Calu3 (cell line): ENCODE measurements at places on chromosomes 5 and 9. TPM values are rescaled to one million over a fixed set of nuclear protein-coding genes. Genes with fewer than 3 reads are reported as not detected.

Gene ENTREP1
- total RNA-seq = 1.8 and 3.1 TPM in 2 replicates

Gene GABRG2
- 1.4 TPM in 1 of 2 replicates, not detected in the other for total RNA-seq

Gene LRRC19
- 0.21 and 1.1 TPM in 2 replicates for total RNA-seq

Gene SPINK7
- not detected in 2 replicates for total RNA-seq

Gene LOX
- 3.6 and 8.7 TPM in 2 replicates for total RNA-seq

Gene PAEP
- total RNA-seq = 0.45 TPM in 1 of 2 replicates, not detected in the other

GRCh38 chr5:91048073-91048472 lies 335.0 kb downstream of the ARRDC3 start:
- no peak overlapping the region for H3K27ac ChIP-seq
- no peaks in the 10 kb centered on the region for H3K27me3 ChIP-seq
- H3K36me3 ChIP-seq = no peaks in the 10 kb centered on the region
- no peak for DNase-seq
- no peak overlapping the region for H3K4me3 ChIP-seq

DNA sequence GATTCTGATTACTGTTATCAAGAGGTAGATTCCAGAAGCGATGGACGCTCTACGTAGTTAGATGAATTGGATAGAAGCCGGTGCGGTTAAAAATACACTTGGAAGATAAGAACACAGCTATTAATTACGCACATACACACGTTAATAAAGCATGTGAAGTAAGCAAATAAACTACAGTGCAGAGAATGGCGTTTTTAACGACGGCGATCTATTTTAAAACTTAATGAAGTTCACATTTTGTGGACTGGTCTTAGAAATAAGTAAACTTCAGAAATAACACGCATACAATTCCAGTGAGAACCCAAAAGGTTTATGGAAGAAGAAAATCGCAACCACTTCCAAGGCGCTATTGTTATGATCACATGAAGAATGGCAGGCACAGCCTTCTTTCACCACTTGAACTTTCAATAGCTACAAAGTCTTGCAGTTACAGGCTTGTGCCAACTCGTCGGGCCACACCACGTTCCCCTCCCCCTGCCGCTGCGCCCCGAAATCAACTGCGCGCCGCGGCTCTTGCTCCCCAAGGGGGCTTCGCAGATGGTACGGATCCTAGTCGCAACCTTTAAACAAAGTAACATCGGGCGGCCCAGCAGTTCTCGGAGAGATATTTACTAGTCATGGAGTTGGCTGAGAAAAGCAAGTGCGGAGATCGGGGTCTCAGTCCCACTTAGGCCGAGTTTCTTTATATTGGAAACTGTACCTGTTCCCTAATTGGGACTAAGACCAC lies 866 bp upstream of the SEMA6A start:
- H3K27me3 ChIP-seq = no peaks in the 10 kb centered on the region
- peak overlapping the region; percentile 96 for H3K4me3 ChIP-seq
- H3K27ac ChIP-seq = peak overlapping the region; percentile 81
- H3K4me1 ChIP-seq = peaks cover 24% of the 10 kb centered on the region
- H3K36me3 ChIP-seq = peaks cover 54% of the 10 kb centered on the region

DNA sequence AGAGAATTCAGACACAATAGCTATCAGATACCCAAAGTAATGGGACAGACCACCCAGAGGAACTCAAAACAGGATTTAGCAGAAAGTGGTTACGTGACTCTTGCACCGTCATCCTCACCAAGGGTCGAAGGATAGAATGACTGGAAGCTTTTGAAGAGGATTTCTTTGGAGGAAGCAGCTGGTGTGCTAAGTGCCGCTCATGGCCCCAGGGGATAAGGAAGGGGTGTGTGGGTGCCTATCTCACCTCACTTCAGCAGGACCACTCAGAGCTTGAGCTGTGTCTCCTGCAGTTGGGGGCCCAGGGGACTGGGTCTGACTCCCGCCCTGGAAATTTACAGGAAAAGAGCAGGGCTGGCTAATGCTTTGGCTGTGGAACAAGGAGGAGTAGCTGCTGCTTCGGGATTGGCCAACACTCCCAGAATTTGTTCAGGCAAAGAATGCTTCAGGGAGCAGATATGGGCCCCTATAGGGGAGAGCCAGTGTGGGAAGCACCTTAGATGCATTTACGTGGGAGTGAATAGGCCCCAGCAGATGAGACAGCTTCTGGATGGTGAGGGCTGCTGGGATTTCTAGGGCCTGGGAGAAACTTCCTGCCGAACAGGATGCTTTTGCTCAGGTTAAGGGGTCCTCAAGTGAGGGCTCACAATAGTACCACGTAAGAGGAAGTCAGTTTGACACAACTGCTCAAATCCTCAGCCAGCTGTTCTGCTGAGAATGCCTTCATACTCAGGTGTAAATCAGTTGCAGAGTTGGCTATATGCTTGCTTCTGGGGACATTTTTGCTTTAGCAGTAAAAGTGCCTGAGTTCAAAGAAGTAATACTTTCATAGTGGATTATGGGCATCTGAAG lies 29.1 kb upstream of the TOMM5 start:
- H3K4me1 ChIP-seq = no peaks in the 10 kb centered on the region
- H3K27me3 ChIP-seq = peaks cover 13% of the 10 kb centered on the region
- no peak for DNase-seq

DNA sequence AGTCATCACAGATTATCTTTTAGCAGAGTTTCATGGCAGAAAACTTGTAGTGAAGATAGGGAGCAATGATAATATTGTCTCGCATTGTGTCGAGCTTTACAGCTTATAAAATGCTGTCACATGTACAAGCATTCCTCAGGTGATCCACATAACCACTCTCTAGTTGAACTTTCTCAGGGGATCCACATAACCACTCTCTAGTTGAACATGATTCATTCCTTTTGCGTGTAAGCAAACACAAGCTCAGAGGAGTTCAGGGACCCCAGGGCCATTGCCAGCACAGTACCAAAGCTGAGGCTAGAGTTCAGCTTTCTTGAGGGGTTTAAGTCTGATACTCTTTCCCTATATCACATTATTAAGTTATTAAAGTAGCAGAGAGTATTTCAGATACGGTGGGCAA lies 86.7 kb downstream of the CDH6 start:
- H3K4me1 ChIP-seq = no peaks in the 10 kb centered on the region
- no peak overlapping the region for H3K27ac ChIP-seq
- H3K27me3 ChIP-seq = no peaks in the 10 kb centered on the region
- DNase-seq = no peak

GRCh38 chr5:3310541-3311261 lies 284.9 kb upstream of the IRX1 start:
- peak overlapping the region; percentile 78 for H3K27ac ChIP-seq
- DNase-seq = peak; percentile 76
- H3K4me1 ChIP-seq = no peaks in the 10 kb centered on the region

DNA sequence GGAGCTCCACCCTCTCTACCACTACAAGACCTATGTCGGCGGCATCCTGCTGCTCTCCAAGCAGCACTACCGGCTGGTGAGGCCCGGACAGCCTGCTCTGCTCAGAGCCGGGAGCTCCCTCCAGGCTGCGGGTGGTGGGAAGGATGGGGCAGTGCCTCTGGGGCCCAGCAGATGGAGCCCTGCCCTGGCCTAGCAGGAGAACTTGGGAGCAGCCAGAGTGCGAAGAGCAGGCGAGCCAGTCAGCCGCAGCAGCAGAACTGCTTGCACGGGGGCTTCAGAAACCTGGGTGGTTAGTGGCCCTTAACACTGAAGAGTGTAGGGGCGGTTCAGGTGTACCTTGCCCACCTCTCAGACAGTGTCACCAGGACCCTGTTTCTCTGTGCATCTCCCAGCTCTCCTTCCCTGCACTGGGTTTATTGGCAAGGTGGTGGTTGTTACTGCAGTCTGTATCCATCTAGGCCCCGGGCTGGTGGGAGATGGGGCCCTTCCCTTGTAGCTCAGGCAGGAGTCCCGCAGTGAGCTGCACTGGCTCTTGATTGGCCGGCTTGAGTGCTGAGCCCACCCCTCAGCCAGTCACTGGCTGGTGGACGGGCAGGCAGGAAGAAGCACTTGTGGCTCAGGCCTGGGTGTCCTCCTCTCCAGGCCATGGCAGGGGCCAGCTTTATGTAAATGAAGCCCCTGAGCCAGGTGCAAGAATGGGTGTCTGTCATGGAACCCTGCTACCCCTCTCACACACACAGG lies 7.7 kb downstream of the B4GALT7 start:
- H3K36me3 ChIP-seq = peaks cover 44% of the 10 kb centered on the region
- H3K4me3 ChIP-seq = no peak overlapping the region
- H3K4me1 ChIP-seq = peaks cover 11% of the 10 kb centered on the region
- peak; percentile 90 for DNase-seq
- H3K27ac ChIP-seq = no peak overlapping the region
- H3K27me3 ChIP-seq = no peaks in the 10 kb centered on the region

GRCh38 chr9:37543468-37543867 lies 32.7 kb downstream of the FBXO10 start:
- no peak overlapping the region for H3K27ac ChIP-seq
- no peaks in the 10 kb centered on the region for H3K36me3 ChIP-seq
- H3K27me3 ChIP-seq = no peaks in the 10 kb centered on the region
- no peaks in the 10 kb centered on the region for H3K4me1 ChIP-seq

GRCh38 chr5:55896663-55897062 lies 45.5 kb downstream of the IL31RA start:
- no peaks in the 10 kb centered on the region for H3K36me3 ChIP-seq
- H3K4me3 ChIP-seq = no peak overlapping the region
- no peak for DNase-seq
- H3K27me3 ChIP-seq = no peaks in the 10 kb centered on the region
- no peak overlapping the region for H3K27ac ChIP-seq
- no peaks in the 10 kb centered on the region for H3K4me1 ChIP-seq

GRCh38 chr9:13213337-13213736 lies 66.2 kb downstream of the MPDZ start:
- no peaks in the 10 kb centered on the region for H3K4me1 ChIP-seq
- no peak overlapping the region for H3K4me3 ChIP-seq
- H3K36me3 ChIP-seq = no peaks in the 10 kb centered on the region
- DNase-seq = no peak
- H3K27me3 ChIP-seq = no peaks in the 10 kb centered on the region
- H3K27ac ChIP-seq = no peak overlapping the region

DNA sequence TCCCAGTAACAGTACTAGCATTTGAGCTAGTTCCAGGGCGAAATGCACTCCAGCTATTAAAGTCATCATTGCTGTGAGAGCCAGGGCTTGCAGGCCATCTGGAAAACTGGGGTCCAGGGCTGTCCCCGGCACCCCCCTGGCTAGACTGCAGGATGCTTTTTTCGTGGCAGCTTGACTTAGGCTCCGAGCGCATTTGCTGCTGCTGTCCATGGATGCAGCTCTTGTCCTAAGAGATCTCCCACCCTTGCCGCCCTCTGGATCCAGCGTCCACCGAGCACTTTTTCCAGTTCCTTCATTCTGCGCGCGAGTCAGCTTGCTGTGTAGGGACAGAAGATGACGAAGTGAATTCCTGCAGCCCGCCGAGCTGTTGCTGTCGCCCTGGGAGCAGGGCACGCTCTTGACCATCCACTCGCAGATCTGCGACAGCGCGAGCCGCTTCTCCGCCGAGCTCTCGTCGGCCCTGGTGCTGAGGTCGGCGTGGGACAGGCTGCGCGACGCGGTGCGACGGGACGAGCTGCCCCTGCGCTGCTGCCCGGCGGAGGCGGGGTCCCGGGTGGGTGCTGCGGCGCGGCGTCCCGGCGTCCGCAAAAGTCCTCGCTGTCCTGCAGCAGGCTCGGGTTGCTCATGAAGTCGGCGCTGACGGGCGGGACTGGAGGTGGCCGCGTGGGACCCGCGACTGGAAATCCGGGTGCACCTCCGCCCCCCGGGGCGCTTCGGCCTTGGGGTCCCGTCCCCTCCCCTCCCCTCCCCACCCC lies 30.7 kb downstream of the OR2V1 start:
- peaks cover 14% of the 10 kb centered on the region for H3K4me1 ChIP-seq
- H3K4me3 ChIP-seq = no peak overlapping the region
- H3K36me3 ChIP-seq = peaks cover 5% of the 10 kb centered on the region
- H3K27ac ChIP-seq = no peak overlapping the region
- peaks cover 36% of the 10 kb centered on the region for H3K27me3 ChIP-seq
- DNase-seq = no peak

GRCh38 chr9:137748311-137748710 lies 129.3 kb upstream of the CACNA1B start:
- peaks cover 27% of the 10 kb centered on the region for H3K36me3 ChIP-seq
- H3K4me3 ChIP-seq = no peak overlapping the region
- no peaks in the 10 kb centered on the region for H3K27me3 ChIP-seq
- no peak overlapping the region for H3K27ac ChIP-seq

- H3K4me1 ChIP-seq = peaks cover 9% of the 10 kb centered on the region
- DNase-seq = peak; percentile 38
- peak within 1 kb of the TSS; percentile 78 for H3K4me3 ChIP-seq
- H3K36me3 ChIP-seq = peaks cover 24% of the 10 kb centered on the region
- H3K27ac ChIP-seq = no peak within 1 kb of the TSS
Observed at GRCh38 chr5:129459777-129460671, at the start of gene ADAMTS19. TSS of gene ADAMTS19 (plus strand) at chr5:129460298. CDS start at chr5:129460392, 94 bp downstream.

DNA sequence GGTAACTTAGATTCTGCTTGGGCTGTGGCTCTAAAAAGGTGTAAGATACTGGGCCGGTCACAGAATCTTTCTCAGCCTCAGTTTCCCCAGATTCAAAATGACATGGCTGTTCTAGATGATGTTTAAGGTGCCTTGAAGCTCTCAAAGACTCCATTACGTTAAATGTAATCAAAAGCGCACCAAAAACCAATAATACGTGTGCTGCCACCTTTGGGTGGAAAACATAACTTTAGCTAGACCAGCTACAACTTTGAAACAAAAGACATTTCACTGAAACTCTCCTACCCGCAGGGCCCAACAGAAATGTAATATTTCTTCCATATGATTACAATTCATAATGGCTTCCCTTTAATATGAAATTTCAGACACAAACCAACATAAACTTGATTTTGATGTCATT lies 35.0 kb upstream of the PCSK5 start:
- H3K4me3 ChIP-seq = no peak overlapping the region
- H3K36me3 ChIP-seq = no peaks in the 10 kb centered on the region
- no peak overlapping the region for H3K27ac ChIP-seq
- no peaks in the 10 kb centered on the region for H3K27me3 ChIP-seq

DNA sequence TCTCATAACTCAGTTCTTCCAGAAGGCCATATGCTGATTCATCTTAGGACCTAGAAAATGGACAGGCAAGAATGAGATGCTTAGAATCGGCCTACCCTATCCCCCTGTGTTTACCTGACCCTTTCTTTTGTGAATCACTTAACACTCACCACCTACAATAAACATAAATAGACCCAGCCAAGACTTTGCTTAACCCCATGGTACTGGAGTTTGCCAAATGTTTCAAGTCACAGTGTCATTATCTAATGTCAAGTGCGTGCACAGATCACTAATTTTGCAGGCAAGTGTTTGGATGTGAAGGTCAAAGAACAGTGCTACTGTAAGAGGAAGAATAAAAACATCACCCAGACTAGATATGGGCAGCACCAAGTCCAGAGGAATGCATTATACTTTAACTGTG lies 77.5 kb downstream of the GLIS3 start:
- H3K4me1 ChIP-seq = peaks cover 62% of the 10 kb centered on the region
- H3K27me3 ChIP-seq = no peaks in the 10 kb centered on the region
- H3K4me3 ChIP-seq = no peak overlapping the region
- peaks cover 14% of the 10 kb centered on the region for H3K36me3 ChIP-seq
- no peak for DNase-seq

DNA sequence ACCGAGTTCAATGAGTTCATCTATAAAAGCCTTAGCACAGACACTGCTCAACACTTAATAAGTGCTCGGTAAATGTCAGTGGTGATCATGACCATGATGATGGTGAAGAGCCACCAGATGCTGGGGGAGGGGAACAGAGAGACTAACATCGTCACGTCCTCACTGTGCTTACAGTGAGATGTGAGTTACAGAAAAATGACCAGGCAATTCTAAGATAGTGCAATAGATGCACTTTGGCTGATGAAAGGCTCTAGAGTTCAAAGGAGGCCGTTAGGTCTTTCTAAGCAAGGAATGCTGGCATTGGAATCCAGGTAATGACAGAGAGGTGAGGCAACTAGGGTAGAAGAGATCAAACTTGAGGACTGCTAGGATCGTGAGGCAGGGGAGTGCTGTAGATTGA lies 36.7 kb downstream of the ARL15 start:
- no peak overlapping the region for H3K4me3 ChIP-seq
- no peak overlapping the region for H3K27ac ChIP-seq
- no peak for DNase-seq
